ENCODE measurements at places on chromosomes 7 and 10.

- DNase-seq, result no peak
Measured at GRCh38 chr7:2950578-2950977, 93.1 kb downstream of the CARD11 start.

DNA sequence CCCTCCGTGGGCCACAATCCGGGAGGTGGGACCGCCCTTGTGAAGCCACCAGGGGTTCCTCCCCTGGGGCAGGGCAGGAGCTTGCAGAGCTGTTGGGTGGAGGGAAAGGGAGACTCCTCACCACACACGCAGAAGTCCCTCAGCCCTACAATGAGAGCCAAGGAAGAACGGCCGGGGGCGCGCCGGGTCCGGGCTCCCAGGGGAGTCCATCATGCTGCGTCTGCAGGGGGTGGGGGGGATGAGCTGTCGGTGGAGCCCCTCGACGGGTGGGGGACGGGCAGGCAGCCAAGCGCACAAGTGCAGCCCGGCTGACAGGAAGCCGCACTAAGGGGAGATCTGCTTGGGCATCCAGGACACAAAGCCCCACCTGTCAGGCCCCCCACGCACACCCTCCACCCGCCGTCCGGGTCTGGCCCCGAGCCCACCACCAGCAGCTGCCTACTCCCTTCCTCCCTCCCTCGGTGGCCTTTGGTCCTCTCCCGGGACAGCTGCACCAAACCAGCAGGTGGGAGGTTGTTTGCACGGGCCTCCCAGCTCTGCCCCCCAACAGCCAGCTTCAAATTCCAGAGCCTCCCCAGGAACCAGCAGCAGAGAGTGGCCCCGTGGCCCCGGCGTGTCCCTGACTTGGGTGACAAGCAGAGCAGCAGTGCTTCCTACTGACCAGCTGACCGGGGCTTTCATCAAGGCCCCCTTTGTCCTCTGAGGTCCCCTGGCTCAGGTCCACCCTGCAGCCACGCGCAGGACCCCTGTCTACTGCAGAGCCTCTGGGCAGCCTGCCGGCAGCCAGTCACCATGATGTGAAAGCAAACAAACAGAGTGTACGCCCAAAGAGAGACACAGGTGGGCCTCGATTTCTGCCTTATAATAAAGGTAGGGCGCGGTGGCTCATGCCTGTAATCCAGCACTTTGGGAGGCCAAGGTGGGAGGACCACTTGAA is 50.3 kb downstream of the HIP1 start:
- no peak for DNase-seq

- no peak for DNase-seq
Measured at GRCh38 chr7:131735101-131735500, 178.7 kb upstream of the PODXL start.

DNA sequence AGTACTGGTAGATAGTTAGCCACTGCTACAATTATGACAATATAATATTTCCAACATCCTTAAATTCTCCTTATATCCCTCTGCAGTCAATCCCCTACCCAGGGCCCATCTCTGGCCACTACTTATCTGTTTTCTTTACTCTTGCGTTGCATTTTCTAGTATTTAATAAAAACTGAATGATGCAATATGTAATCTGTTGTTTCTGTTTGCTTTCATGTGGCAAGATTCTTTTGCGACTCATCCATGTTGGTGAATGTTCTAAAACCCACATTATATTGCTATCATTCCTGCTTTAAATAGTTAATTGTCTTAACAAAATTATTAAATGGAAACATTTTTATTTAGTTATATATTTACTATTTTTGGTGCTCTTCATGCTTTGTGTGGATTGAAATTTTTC is 338.5 kb downstream of the MDFIC start:
- DNase-seq, result no peak

DNA sequence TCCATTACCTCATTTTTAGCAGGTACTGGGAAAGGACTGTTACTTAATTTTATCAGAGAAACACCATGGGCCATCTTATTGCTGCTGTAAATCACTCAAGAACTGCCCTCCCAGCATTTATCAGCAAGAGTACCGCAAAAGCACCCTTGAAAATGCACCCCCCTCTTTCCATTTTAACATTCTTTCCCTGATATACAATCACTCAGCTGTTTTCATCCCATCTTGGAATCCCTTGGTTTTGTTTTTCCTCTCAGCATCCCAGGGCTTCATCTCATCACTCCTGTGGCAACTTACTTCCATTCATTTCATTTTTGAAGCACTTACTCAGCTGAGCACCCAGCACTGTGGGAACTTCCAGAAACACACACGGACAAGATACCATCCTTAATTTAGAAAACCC is 36.5 kb downstream of the RAPGEF5 start:
- no peak for DNase-seq

GRCh38 chr7:30596721-30597120 is 2.0 kb downstream of the GARS1 start:
- no peak for DNase-seq

- DNase-seq, result no peak
Measured at GRCh38 chr7:146626912-146627311, 510.3 kb downstream of the CNTNAP2 start.

GRCh38 chr10:50324680-50325393 is 73.5 kb upstream of the ASAH2 start:
- DNase-seq, result no peak

DNA sequence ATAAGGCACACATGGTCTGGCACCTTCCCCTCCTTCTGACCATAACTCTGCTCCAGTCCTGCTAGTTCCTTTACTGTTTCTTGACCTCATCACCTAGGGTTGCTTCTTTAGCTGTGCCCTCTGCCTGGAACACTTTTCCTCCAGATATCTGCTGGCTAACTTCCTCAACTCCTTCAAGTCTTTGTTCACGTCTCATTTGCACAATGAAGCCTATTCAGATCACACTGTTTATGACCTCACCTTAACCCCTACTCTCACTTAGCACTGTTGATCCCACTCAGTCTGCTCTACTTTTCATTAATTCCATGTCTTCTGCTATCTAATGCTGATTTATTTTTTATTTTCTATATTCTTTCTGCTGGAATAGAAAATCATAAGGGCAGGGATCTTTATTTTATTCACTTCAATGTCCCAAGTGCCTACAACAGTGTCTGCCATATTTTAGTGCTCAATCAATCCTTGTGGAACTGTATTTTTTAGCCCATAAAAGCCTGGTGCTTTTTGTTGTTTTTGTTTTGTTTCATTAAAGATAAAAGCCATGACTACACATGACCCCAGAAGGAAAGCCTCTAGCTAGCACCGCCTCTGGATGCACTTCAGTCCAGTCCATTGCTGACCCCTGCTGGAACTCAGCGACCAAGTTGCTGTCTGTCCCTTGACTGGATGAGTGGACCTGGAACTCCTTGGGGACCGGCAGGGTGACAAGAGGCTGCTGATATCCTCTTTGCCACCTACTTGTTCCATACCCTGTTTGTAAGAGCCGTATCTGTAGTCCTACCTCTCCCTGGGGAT is 12.3 kb downstream of the KLF14 start:
- no peak for DNase-seq

DNA sequence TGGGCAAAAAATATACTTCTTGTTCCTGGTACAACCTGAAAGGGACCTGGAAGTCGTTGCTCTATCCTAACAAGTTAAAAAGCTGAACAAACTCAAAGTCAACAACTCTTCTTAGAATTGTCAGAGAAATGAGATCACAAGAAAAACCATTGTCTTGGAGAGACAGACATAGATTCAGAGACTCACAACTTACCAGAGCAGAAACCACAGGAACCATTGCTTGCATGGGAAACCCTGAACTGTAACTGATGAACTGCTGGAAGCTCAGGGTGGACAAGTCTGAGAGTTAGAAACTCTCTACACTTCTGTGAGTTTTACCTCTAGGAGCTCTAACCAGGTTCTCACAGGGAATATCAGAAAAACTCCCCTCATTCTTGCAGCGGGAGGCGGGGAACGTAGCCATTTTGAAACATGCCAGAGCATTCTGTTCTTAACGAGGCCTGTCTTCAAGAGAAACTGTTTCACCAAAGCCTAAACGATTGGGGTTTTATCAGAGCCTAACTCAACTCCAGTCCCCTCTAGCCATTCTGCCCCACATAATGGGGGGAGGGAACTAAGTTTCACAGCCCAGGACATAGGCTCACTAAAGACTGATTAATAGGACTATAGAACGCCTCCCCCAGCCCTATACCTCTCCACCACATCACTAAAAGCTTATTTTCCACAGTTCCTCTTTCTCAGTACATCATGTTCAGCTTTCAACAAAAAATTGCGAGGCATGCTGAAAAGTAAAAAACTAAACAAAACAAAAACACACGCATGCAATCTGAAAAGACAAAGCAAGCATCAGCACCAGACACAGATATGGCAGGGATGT is 12.0 kb upstream of the GSDME start:
- DNase-seq, result no peak

- DNase-seq, result no peak
Measured at GRCh38 chr7:29480934-29481651, 82.5 kb upstream of the PRR15 start.

- no peak for DNase-seq
Measured at GRCh38 chr10:78231939-78232338, 198.3 kb downstream of the RPS24 start.

- DNase-seq, result no peak
Measured at GRCh38 chr10:98080494-98080893, 50.1 kb upstream of the CRTAC1 start.

GRCh38 chr7:19304086-19304485 is 158.9 kb upstream of the FERD3L start:
- DNase-seq, result no peak

DNA sequence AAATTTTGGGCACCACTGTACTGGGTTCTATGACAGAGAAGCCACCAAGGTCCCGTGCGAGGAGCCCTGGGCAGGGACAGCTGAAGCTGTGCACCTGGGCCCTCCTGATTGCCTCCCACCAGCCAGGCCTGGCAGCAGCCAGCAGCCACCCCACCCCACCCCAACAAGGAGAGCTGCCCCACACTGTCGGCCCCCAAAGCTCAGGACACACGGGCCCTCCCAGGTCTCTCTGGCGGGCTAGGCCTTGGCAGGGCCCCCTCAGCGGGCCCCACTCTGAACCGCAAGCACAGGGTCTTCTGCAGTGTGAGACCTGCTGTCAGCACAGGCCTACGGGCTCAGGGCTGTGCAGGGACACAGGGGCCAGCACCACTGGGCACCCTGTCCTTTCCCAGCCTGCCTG is 5.5 kb downstream of the GPR146 start:
- DNase-seq, result no peak

- DNase-seq, result no peak
Measured at GRCh38 chr10:114687459-114687858, 29.4 kb upstream of the ABLIM1 start.

GRCh38 chr7:148395990-148396716 is 194.4 kb upstream of the C7orf33 start:
- DNase-seq, result no peak

GRCh38 chr7:25672496-25672895 is 444.2 kb upstream of the NPVF start:
- no peak for DNase-seq

- peak; percentile 76 for DNase-seq
Measured at GRCh38 chr7:129433847-129434674, at the start of gene STRIP2. STRIP2 (plus strand) TSS chr7:129434432; CDS start chr7:129434473, 41 bp downstream.

DNA sequence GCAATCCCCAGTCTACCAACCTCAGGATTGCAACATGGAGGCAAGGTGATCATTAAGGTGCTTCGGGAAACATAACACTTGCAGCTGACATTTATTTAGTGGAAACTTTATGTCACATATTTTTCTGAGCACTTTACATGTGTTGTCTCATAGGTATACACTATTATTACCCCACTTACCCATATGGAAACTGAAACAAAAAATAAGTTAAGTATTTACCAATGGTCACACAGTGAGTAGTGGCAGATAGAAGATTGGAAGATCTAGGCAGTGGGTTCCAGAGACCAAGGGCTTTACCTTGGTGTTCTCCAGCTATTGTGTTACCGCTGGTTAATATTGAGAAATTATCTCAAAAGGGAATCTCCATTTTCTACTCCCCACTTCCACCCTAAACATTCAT is 1279.1 kb upstream of the SORCS1 start:
- no peak for DNase-seq

DNA sequence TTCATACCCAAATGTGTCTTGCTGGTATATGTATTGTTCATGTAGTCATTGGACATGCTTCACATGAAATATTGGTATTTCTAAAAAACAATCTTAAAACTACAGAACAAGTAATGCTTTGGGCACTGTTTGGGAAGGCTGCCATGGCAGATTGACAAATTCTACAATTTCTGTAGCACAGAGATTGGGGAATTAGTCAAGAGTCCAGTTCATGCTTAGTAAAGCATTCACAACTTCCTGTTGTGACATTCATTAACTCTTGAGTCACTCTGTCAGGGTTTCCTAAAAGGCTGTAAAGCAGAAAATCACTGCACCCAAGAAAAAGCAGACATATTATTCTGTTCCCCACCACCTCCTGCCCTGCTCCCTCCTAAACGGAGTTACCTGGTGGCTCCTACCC is 398.9 kb downstream of the PHTF2 start:
- no peak for DNase-seq

DNA sequence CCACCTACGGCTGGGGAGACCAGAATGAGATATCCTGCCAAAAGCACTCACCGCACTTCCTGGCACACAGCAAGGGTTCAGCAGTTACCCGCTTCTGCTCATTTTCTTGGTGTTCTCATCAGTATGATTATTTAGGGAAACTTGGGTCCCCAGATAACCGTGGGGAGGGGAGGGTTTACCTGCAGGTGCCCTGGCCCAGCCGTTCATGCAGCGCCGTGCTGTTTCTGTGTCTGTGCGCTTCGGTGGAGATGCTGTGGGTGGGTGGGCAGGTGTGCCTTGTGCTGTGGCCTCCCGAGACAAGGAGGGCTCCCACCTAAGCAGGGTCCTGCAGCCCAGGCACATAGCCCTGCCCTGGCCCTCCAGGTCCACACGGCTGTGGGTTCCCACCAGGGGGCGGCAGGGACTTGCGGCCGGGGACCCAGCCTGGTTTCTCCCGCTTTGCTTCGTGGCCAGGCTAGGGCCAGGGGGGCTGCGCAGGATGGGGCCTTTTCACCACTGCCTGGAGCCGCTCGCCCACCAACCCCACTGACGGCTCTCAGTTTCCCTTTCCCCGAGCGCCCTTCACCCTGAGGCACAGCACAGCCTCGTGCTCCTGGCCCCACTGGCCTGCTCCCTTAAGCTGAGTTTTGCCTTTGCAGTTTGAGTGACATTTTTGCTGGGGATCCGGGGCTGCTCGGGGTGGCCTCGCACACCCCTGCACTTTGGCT is 78.5 kb downstream of the LHPP start:
- DNase-seq, result no peak

GRCh38 chr7:45001138-45001694 is 1.2 kb downstream of the CCM2 start:
- DNase-seq, result no peak

GRCh38 chr10:5692461-5693358 is 8.1 kb downstream of the TASOR2 start:
- no peak for DNase-seq
